ENCODE measurements at places on chromosomes 1 and 21. TPM values are rescaled to one million over a fixed set of nuclear protein-coding genes. Genes with fewer than 3 reads are reported as not detected.

DNA sequence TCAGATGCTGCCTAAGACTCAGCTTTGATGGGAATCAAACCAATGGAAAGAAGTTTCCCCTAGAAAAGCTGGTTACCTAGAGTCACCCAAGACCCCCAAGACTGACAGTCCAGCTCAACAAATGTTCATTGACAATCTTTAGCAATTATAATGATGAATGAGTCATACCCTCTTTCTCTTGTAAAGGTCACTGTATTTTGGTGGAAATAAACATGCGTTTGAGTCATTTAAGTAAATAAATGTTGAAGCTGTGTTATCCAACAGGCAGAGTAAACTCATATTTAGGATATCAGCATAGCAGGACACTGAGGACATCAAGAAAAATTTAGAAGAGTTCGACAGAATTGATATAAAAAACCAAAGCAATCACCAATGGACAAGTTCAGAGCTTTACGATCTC lies 295.9 kb downstream of the RGS7 start:
- no peak for DNase-seq

Gene CD244
- total RNA-seq = not detected

Gene FCAMR
- not detected for total RNA-seq

- no peak for DNase-seq
Observed at GRCh38 chr1:64092851-64093371, 110.5 kb upstream of the UBE2U start.

GRCh38 chr21:44666401-44667320 lies at the start of gene KRTAP12-2:
Gene KRTAP12-2, minus strand, starts transcription at chr21:44666927. Its CDS starts 41 bp downstream, at chr21:44666886.
- DNase-seq = no peak

GRCh38 chr1:215507119-215507518 lies 60.0 kb upstream of the KCTD3 start:
- DNase-seq = no peak

GRCh38 chr21:43021756-43022600 lies 47.6 kb downstream of the PKNOX1 start:
- no peak for DNase-seq

- DNase-seq = no peak
Observed at GRCh38 chr1:90044346-90044745, 49.4 kb downstream of the ZNF326 start.

Gene COL8A2
- 0.08 TPM for total RNA-seq
